Hippocampal formation (tissue), 2 donors: ENCODE measurements at places on chromosomes 6 and 20.
A peak's percentile ranks its signal among the peaks of the same experiment; 100 is the strongest.

- no peak for DNase-seq
Observed at GRCh38 chr20:5364136-5364821, 47.5 kb upstream of the PROKR2 start.

DNA sequence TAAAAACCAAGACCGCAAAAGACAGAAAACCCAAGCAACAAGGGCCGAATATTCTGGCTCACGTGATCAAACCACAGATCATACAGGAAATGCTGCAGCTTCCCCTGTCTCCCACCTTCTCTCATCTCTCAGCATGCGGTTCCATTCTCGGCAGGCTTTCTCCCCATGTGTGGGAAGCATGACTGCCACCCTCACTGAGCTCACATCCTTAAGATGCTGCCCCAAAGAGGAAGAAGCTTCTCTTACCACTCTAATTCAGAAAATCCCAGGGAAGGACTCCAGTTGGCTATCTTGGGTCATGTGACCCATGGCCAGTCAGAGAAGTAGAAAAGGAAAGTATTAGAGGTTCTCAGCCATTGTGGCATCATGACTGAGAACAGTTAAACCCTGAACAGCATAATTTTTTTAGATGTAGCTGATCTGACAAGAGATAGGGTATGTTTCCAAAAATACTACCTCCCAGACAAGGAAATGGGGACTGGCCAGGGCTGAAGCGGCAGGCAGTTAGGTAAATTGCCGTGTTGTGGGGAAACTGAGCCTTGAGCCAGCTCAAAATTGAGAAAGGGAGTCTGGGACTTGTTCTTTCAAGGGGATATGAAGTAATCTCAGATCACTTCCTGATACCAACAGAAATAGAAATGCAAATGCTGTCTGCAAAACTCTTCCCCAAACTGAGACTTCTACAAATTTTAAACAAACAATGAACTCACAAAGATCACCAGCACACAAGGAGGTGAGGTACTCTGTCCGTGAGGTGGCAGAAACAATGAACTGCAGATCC lies 37.1 kb upstream of the GRM4 start:
- DNase-seq, result no peak

DNA sequence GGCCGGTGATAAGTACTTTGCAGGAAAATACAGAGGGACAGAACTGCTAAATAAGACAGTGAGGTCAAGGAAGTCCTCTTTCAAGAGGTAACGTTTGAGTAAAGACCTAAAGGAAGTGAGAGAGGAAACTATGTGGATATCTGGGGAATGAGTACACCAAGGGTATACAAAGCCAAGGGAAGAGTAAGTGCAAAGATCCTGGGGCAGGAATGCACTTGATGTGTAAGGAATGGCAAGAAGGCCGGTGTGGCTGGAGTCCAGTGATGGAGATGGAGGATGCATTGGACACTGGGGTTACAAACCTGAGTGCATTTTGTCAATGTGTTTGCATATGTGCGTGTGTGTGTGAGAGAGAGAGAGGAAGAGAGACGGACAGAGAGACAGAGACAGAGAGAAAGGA lies 32.1 kb upstream of the TGM2 start:
- DNase-seq, result no peak

GRCh38 chr6:147158881-147159280 lies 45.3 kb upstream of the STXBP5 start:
- DNase-seq, result no peak

- peak; percentile 84 for DNase-seq
Observed at GRCh38 chr6:154154389-154154967, 115.4 kb downstream of the OPRM1 start.

DNA sequence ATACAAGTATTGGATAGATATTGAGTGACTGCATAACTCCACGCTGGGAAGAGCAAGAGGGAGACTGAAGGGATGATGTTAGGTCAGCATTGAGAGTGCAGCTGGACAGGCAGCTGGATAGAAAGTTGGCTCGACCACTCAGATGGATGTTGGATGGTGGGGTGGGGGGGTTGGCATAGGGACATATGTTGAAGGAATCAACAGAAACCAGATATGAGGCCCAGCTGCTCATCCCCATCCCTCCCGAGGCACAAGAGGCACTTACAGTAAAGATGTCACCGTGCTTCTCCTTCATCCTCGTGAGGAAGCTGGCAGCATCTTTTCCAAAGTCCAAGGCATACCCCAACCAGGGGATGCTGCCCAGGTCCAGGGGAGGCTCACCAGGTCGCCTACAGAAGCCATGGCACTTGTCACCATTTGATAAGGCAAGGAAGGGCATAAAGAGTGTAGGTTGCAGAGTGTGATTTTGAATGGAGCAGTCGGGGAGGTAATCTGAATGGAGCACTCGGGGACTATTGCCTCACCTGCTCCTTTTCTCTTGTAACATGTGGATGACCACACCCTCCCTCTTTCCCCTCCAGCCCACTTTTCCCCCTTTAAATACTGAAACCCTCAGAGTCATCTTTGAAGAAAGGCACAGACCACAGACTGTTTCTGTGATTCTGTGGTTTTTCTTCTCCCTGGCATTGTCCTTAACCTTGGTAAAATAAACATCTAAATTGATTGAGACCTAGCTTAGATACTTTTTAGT lies 18.0 kb downstream of the PTGIS start:
- no peak for DNase-seq

DNA sequence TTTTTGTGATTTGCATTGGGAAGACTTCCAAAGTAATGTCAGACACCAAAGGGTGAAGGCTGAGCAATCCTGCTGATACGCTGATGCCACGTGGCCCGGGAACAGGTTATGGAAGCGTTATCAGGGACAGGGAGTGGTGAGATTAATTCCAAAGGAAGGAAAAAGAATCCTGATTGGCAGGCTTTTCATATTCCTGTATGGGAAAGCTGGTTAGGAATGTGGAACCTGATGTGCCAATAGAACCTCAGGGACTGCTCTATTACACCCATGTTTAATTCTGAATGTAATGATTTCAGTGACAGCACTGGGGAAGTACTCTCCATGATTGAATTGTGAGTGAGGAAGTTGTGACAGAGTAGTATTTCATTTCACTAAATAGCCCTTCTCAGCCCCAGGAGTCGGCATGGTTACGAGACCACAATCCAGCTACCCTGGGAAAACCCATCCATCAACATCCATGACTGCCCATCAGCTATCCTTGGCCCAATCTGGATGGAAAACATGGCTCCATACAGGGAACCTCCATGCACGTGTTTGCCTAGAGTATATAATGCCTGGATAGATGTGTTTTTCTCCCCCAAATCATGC lies 49.4 kb downstream of the F13A1 start:
- no peak for DNase-seq

DNA sequence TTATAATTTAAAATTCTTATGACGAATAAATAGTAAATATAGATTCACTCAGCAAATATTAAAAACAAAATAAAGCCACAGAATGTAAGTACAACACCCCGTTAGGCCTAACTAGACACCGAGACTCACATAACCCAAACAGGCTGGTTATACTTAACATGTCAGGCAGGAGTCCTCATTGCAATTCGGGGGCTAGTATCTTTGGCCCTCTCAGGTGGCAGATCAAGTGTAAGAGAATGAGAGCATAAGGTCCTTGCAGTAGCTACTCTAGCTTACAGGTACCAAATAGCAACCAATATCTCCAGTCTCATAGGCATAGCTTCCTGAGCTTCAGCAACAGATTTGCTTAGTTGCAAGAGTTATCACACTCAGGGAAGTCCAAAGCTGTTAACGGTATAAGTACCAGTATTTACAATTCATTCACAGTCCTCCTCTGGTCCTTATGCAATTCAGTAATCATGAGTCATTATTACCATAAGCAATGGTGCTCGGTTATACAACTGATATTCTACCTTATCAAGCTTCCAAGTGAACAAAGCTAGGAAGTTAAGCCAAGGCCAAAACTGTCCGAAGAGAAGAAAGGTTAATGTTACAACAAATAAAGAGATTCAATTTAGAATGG lies 20.1 kb downstream of the REV3L start:
- no peak for DNase-seq

DNA sequence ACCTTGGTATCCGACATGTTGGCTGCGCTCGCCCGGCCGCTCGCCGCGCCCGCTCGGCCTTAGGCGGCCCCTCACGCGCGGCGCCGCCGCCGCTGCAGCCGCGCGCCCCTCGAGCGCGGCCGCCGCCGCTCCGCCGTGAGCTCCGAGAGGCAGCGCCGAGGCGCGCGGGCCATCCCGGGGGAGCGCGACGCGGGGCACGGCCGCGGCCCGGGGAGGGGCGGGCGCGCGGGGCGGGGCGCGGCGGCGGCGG lies at the start of gene KIF13A:
Gene KIF13A (minus strand): TSS at position 189 of the 250 bp plus-strand sequence. CDS start 172 bp downstream, at position 17.
- no peak for DNase-seq

- no peak for DNase-seq
Observed at GRCh38 chr6:122669418-122669817, 59.2 kb downstream of the PKIB start.

GRCh38 chr20:6940048-6940447 lies 172.6 kb downstream of the BMP2 start:
- no peak for DNase-seq

DNA sequence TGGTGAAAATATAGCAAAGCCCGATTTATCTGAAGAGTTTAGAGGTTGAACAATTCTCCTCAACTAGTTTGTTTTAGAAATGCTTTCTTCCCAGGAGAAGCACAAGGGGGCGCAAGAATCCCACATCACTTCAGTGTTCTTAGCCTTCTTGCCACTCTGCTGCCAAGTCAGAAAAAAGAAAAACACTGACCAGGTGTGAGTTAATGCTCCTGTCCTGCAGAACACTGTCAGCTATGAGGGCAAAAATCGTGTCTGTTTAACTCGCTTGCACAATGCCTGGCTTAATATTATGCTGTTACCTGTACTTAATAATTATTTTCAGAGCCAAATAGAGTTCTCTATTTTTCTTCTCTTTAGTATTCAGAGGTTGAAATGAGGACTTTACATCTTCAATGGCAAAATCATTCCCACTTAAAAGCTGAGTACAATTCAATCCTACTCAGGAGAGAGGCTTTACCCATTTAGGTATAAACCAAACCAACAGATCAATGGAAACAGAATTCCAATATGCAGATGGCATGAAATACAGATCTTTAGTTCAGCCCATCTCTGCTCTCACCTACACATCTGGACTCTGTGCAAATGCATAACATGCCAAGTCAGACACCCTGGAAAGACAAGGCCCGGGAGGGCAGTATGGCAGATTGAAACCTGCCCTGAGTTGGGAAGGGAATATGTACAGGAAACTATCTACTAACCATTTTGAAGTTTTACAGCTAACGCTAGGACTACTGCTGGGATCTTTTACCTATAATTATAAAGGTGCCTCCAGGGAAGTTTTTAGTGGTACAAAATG lies 71.4 kb upstream of the TULP1 start:
- peak; percentile 82 for DNase-seq

GRCh38 chr6:20483887-20484497 lies 50.3 kb upstream of the CDKAL1 start:
- DNase-seq, result no peak
